ENCODE measurements at places on chromosomes 3 and 15.

GRCh38 chr15:74529921-74530320, 11.1 kb upstream of the ARID3B start:
- DNase-seq: no peak

GRCh38 chr3:44795197-44795596, 33.6 kb downstream of the KIF15 start:
- no peak for DNase-seq

- DNase-seq: no peak
Measured at GRCh38 chr3:65238652-65239051, 550.9 kb upstream of the ADAMTS9 start.

DNA sequence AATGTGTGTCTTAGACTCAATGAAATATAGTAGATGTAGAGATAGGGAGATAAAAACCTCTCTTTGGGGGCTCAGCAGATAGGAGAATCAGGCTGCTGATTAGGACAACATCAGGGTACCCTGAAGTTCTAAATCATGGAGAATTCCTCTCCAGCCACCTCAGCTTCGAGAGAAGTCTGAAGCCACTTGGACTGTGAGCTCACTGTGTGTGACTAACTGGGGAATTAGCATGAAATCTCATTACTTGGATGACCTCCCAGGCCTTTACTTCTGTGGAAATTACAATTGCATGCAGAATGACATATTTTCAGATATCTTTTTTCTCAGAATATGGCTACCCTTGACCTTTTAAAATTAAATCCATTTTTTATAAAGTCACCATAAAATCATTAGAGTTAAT, 128.0 kb upstream of the MRPL3 start:
- DNase-seq: no peak

GRCh38 chr3:138594150-138594934, at the start of gene CEP70:
TSS of gene CEP70 (minus strand) at chr3:138594260. CDS start at chr3:138572927, 21,333 bp downstream.
- peak; percentile 87 for DNase-seq

DNA sequence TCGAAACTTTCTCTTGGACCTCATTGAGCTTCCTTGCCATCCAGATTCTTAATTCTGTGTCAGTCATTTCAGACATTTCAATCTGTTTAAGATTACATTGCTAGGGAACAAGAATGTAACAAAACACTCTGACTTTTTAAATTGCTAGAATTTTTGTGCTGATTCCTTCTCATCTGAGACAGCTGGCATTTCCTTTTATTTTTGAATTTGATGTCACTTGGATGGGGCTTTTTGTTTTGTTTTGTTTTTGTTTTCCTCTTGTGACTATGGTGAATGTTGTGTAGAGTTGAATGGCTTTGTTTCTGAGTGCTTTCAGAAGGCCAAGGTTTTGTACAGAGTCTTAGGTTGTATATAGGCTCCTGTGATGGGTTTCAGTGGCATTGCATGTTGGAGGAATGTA, 1129.3 kb downstream of the NAALADL2 start:
- no peak for DNase-seq

- no peak for DNase-seq
Measured at GRCh38 chr3:135851201-135852081, 114.1 kb upstream of the PPP2R3A start.

DNA sequence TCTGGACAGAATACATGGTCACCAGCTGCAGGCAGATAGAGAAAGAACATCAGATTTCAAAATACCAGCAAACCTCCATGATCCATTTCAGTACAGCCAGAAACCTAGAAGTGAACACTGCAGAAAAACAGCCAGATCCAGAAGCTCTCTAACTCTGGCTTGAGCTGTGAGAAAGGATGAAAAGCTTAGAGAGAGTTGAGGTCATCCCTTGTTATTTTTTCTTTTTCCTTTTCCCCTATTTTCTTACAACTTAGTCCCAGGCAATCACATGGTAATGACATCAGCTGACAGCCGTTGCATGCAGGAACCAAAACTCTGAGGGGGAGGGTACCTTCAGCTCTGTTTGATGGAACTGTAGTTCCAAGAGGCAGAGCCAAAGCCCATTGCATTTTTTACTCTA, 113.2 kb downstream of the TCF12 start:
- DNase-seq: no peak

- no peak for DNase-seq
Measured at GRCh38 chr3:142468456-142468855, 20.6 kb upstream of the XRN1 start.

DNA sequence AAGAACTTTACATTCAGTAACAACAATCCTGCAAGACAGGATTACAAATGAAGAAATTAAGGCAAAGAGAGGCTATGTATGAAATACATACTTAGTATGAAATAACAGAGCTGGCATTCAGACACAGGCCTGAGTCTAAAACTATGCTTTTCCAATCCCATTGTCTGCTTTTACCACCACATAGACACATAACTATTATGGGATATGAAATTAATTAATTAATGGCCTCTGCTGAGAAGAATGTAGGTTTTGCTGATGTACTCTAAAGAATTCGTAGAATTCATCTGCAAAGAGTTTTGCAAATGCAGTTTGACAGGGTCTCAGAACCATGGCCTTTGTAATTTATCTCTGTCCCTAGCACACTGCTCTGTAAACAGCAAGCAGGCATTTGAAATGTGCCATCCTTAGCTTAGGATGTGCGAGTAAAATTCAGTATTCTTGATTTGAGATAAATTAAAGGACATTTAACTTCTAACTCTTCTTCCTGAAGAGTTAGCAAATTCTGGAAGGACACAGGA, 54.5 kb upstream of the BOC start:
- DNase-seq: no peak

DNA sequence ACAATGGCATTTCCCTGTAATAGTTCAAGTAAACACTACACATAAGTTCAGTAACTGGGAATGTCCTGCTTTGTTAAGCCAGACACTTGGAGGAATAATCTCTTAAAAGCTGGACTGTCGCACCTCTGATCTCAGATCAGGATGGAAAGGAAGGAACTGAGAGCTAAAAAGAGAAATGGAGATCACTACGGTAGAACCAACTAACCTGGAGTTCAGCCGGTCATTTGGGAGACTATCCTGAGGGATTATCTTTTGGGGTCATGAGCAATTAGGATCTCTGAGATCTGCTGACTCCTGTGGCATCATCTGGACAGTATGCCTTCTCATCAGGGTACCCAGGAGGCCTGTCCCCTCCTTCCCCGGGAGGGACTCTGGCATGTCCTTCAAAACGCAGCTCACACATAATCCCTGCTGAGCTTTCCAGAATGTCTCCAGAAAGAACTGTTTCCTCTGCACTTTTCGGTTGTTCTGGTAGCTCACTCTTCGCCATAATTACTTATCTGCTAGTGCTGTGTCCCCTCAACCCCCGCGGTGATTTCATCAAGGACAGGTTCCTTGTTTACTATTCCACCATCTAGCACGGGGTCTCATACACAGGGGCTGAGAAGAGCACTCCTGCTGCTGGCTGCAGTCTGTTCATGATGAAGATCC, 115.6 kb downstream of the SENP2 start:
- DNase-seq: no peak

DNA sequence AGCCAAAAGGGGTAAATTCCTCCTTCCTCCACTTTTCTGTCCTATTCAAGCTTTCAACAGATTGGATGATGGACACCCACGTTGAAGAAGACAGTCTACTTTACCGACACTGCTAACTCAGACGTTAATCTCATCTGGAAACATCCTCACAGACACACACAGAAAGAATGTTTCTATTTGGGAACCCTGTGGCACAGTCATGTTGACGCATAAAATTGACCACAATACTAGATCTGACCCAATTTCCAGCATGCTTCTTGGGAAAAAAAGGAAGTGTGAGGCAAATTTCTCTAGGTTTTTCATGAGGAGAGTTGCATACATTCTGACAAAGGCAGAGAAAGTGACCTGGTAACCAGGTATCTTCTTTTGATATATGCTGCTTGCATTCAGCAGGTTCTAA, 594.1 kb downstream of the FGF12 start:
- DNase-seq: no peak

DNA sequence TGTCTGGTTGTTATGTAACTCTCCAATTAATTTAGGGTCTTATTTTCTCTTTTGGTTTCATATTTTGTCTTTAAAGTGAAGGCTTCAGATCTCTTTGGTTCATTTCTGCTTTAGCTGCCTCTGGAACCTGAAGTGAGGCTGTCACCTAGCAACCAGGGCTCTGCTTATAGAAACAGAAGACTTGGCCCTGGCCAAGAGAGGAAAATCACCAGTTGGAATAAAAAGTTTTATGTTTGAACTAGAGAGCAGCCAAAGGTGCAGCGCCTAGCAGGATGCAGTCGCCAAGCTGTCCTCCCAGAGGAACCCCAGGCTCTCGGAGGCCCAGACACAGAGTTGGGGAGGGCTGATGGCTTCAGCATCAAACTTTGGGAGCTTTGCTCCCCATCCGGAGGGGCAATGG, 41.1 kb downstream of the LYZL4 start:
- no peak for DNase-seq

DNA sequence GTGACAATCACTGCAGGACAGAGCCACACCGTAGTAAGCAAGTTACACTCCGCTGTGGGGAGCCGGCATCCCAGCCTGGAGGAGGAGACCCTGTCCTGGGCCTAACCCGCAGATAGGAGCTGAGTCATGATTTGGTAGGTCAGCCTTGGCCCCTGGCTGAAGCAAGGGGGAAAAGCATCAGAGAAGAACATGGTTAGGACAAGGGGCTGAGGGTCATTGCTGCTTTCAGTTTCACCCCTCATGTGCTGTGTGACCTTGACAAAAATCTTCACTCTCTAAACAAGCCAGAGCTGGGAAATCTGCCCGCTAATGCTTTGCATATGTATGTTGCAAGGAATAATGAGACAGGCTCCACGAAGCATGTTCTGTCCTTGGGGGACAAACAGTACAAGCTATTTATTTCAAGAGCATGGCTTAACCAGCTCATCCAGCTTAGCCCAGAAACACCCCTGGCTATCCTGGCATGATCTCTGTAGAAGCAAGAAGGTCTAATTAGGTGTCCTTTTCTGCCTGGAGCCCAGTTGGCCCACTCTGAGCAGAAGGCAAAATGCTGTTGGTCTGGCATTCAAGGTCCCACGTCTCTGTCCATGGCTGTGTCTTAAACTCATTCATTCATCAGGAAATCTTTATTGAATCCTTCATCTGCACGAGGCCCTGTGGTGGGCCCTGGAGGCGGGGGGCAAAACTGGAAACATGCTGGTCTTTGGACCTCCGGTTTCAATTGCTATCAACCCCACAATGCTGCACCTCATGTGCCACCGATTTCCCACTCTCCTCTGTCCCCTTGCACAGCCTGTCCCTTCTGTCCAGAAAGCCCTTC, 221.3 kb upstream of the LYSMD4 start:
- DNase-seq: no peak

DNA sequence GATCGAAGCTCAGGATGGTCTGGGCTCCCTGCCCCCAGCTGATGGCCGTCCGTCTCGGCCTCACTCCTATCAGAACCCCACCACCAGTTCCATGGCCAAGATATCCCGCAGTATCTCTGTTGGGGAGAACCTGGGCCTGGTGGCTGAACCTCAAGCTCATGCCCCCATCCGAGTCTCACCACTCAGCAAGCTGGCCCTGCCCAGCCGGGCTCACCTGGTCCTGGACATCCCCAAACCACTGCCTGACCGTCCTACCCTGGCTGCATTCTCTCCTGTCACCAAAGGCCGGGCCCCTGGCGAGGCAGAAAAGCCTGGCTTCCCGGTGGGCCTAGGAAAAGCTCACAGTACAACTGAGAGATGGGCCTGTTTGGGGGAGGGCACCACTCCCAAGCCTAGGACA, 4.4 kb upstream of the JMJD7 start:
- DNase-seq: no peak

- DNase-seq: no peak
Measured at GRCh38 chr15:74995779-74996765, 709 bp downstream of the SCAMP5 start.

DNA sequence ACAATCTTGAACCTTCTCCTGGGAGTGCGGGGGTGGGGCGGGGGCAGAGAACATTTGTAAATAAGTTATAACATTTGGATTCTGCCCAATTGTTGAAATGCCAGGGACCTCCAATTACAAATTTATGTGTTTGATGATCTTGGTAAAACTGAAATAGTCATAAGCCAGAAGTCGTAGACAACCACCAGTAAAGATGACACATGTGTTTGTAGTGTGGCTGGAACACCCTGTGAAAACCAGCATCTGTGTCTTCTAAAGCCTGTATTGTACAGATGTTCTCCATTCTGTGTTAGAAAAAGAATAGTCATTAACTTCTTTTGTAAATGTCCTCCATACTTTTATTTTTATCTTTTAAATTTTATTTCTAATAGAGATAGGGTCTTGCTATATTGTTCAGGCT, 61.8 kb downstream of the ARIH1 start:
- no peak for DNase-seq

- DNase-seq: no peak
Measured at GRCh38 chr3:129346695-129347457, 68.2 kb downstream of the HMCES start.

DNA sequence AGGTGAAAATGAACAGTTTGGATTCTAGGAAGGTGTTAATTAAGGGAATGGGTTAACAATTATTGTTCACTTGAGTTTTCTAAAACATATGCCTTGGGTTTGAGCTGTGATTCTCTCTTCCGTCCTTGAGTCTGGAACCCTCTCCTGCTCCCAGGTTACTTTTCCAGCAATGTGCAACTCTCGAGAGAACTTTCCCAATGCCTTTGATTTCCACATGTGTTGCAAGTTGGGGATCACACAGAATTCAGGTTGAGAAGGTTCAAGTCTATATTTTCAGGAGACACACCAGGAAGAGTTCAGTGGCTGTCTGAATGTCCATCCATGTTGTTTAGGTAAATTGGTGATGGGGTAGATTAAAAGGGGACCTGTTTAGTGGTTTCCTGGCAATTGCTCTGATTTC, 48.7 kb downstream of the TNFAIP8L3 start:
- DNase-seq: no peak

DNA sequence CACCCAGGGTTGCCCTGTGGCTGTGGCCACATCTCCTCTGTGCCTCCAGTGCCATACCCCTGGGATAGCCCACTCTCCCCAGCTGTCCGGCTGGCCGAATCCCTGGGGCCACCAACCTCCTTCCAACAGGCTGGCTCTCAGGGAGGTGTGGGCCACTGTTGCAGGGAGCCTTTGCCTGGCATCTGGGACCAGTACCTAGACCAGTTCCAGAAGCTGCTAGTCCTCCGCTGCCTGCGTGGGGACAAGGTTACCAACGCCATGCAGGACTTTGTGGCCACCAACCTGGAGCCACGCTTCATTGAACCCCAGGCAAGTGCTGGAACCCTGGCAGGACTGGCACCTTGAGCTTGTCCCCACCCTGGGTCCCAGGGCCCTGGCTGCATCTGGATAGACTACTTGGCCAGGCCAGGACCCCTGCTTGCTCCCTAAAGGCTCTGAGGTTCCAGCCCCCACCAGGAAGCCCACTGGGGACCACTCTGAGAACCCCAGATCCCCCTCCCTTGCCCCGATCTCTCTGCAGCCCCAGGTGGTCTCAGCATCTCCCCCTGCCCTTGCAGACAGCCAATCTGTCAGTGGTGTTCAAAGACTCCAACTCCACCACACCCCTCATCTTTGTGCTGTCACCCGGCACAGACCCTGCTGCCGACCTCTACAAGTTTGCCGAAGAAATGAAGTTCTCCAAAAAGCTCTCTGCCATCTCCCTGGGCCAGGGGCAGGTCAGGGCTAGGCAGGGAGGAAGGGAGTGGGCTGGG, 50.0 kb downstream of the SEMA3G start:
- DNase-seq: no peak

Data from T-helper 2 cell treated with Interferon-gamma antibody and Interleukin-4, amounts not matched to agents 5 μg/mL and 100 μg/mL, for 36 hours (primary cell).